Anterior cingulate cortex (tissue), 58 donors: ENCODE measurements at places on chromosomes 4 and X.

DNA sequence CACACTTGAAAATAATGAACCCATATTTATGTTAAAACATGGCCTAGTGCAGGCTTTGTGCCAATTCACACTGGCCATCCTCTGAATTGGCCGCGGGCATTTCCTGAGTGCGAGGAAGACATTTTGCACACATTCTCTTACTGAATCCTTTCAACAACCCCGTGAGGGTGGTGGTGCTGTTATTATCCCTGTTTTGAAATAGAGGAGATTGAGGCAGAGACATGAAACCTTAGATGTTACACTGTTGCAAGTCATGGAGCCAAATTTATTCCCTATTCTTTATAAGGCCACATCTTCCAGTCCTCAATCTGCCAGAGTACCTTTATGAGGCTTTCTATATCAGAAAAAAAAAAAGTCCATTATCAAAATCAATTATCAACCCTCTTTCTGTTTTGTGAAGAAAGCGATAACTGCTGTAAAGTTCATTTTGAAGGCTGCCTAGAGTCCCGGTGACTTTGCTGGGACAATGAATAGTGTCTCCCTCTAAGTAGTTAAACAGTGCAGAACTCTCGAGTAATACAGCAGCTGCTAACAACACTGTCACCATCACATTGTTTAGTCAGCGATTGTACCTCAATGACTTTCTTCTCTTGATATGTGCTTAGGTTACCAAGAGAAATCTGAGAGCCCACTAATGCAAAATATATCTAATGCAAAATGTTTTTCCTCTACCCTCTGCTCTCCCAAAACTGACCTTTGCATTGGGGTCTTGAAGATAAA, 242.3 kb upstream of the PPARGC1A start:
- no peak for DNase-seq

DNA sequence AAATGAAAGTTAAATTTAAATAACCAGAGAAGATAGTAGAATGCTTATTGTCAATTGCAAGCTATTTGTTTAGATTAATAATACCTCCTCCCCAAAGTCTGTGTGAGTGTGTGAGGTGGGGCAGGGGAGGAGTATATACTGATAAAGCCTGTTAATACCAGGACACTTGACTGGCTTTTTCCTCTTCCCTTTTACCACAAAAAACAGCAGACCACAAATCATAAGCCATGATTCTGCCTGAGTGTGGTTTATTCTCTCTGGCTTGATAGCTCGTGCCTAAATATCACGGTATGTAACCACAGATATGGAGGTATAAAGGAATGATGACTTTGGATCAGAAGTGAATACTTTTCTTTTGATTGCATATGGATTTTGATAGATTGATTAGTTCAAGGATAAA, 21.9 kb upstream of the SCRG1 start:
- DNase-seq, result no peak

DNA sequence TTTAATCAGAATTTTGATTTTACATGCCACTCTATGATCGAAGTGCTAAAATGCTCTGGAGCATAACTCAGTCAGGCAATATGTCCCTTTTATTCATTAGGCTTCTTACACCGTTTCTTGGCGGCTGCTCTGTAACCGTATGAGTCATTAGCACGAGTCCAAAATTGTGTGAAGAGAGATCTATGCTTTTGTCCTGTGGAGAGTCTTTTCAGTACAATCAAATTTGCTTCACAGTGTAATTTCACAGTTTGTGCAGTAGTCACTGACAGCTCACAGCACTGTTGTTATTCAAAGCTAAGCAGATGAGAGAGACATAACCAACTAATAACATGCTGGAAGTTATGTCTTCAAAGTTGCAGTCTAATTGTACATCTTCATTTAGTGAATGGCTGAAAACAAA, 167.8 kb downstream of the PCDH10 start:
- peak; percentile 6 for DNase-seq

- DNase-seq, result no peak
Observed at GRCh38 chr4:76831711-76832373, 66.1 kb downstream of the SOWAHB start.

DNA sequence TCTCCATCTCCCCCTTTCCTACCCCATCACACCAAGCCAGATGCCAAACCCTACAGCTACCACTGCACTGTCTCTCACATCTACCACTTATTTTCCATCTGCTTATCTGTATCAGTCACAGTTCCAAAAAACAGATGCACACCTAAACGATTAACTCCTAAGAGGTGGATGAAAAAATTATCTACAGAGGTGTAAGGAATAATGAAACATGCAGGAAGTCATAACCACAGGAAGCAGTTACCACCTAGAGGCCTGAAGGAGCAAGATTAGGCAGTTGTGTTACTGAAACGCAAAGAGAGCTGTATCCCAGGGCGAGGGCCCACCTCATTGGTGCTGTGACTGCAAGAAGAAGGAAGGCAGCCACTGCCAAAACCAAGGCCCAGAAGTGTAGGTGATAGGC, 87.8 kb upstream of the FAM241A start:
- no peak for DNase-seq

DNA sequence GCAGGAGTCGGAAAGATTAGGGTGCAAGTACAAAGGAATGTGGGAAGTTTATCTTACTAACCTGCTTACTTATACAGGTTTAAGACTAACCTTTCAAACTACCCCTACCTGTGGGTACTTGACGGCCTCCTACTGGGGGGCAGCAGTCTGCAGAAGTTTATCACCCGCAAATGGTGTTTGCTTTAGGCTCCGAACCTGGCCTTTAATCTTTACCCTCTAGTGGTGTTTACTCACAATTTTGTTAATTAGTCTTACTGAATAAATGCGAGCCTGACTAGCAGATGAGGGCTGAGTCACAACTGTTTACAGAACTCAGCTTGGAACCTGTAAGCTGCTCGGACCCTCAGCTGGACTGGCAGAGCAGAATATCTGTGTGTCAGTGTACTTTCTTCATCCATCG, 204.2 kb upstream of the GPRIN3 start:
- DNase-seq, result no peak

DNA sequence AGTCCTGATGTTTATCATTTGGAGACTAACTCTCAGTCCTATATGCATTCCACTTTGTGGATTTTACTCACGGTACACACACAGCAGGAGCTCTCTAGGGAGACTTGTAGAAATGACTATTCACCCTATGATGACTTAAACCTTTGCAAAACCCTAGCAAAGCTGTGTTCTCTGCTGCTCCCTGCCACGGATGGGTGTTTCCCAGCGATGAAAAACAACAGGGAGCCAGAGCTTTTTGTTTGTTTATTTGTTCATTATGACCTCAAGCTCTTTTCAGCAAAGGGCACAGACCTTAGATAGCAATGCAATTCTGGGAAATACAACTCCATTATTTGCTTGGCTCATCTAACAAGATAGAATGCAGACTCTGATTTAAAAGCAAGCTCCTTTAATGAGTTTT, 156.6 kb downstream of the GRIA3 start:
- no peak for DNase-seq

- no peak for DNase-seq
Observed at GRCh38 chr4:1640190-1640589, 43.9 kb downstream of the FAM53A start.

- no peak for DNase-seq
Observed at GRCh38 chrX:149984411-149984810, 46.1 kb upstream of the EOLA2 start.

DNA sequence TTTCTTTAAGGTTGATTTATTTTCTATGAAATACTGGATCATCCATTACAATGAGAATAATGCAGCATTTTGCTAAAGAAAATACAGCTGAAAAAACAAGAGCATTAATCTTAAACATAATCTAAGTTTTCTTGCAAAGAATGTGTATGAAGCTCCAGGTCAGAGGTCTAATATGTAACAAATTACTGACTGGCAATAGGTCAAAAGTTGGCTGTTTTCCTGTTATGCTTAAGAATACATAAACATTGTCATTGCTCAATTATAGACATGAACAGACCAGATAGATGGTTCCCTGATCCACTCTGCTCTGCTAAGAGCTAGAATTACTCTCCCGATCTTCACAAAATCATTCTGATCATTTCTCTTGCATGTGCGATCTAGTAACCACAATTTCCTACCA, 718.6 kb downstream of the PDHA2 start:
- no peak for DNase-seq

- no peak for DNase-seq
Observed at GRCh38 chr4:9999956-10000561, 21.2 kb downstream of the SLC2A9 start.

DNA sequence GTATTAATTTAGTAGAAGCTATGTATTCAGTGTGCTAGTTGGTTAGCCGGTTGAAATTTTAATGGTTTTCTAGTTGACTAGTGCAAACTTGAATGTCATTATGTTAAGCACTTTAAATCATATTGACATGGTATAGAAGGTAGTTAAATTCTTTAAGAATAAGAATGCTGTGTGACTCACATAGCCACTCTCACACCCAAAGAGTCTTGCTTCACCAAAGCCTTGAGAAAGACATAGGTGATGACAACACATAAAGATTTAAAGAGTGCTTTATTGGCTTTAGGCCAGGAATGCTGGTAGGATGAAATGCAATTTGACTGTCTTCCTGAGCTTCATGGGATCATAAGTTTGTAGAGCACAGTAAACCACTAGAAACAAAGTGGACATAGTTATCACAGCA, 85.3 kb downstream of the DCAF8L2 start:
- no peak for DNase-seq

GRCh38 chr4:76748649-76749048, 149.3 kb downstream of the SOWAHB start:
- DNase-seq, result no peak

- DNase-seq, result no peak
Observed at GRCh38 chr4:185117300-185117934, 25.6 kb upstream of the SLC25A4 start.
